ENCODE measurements at places on chromosomes 2 and 18.

- DNase-seq = no peak
Observed at GRCh38 chr2:180322781-180323180, 315.7 kb upstream of the CWC22 start.

GRCh38 chr2:157657858-157658257 is 29.2 kb upstream of the ACVR1C start:
- DNase-seq = no peak

- no peak for DNase-seq
Observed at GRCh38 chr18:9944805-9945204, 31.0 kb downstream of the VAPA start.

DNA sequence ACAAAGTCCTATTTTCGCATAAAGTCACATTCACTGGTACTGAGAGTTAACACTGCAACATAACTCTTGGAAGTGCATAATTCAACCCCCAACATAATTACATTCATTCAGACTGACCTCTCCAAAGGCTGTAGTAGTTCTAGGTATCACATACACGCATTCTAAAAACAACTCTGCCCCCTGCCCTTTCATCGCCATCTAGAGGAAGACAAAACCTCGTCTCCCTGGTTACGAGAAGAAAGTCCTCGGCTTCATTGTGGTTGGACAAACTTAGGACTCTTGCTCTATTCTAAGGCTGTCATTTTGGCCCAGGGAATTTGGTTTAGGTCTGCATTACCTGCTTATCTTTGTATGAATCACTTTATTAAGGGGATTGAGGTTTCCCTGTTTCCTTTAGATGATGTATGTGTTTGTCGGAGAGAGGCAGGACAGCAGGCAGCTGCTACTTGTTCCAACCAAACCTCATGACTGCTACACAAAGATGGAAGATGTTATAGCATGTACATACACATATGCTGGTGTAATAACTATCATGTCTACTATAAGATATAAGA is 215.4 kb upstream of the NRXN1 start:
- DNase-seq = no peak

DNA sequence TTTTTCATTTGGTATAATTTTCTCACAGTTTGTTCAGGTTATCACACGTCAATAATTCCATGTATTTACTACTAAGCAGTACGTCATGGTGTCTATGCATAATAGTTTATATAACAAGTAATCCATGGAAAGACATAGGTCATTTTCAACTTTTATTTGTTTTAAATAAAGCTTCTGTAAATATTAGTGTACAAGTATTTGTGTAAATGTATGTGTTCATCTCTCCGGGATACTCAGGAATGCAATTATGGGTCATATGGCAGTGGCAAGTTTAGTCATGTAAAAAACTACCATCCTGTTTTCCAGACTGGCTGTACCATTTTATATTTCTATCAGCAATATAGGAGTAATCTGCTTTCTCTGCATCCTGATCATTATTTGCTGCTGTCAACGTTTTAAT is 231.1 kb upstream of the ZNF804A start:
- DNase-seq = no peak

DNA sequence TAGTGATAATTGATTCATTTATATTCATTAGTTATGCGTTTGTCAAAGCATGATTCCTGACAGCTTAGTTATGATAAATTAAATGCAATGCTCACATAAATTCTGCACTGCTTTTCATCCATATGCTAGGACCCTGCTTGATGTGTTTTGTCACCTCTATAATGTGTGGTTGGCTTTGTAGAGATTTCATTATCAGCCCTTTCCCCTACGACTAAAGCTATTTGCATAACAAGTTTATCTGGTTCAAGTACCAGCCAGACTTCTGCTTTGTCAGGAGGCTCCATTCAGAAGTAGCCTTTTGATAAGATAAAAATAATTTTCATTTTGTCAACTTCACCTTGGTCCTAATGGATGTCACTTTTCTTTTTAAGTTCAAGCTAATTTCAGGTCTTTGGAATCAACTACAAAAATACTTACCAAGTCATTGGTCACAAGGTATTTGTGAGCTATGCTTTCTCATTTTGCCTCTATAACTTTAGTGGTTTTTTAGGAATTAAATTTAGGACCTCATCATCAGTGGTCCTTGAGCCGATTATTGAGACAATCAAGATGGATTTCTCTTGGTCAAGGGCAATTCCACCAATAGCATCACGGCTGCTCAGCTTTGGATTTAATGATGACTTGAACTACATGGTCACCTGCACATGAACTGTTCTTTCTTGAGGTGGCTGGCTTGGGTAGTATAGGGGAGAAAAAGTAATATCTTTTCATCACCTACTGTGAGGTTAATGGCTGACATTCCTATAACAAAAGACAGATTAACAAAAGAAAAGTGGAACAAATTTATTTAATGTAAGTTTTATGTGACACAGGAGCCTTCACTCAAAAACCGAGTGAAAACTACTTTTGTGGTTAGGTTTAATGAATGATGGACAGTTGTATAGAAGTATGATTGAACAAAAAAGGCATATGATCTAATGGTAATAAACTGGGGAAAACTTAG is 162.1 kb downstream of the MYO3B start:
- DNase-seq = no peak

- no peak for DNase-seq
Observed at GRCh38 chr2:50231510-50231909, 800.4 kb downstream of the NRXN1 start.

- DNase-seq = no peak
Observed at GRCh38 chr18:65876310-65876709, 125.5 kb downstream of the CDH7 start.

- DNase-seq = no peak
Observed at GRCh38 chr2:39743269-39743776, 35.7 kb downstream of the THUMPD2 start.

DNA sequence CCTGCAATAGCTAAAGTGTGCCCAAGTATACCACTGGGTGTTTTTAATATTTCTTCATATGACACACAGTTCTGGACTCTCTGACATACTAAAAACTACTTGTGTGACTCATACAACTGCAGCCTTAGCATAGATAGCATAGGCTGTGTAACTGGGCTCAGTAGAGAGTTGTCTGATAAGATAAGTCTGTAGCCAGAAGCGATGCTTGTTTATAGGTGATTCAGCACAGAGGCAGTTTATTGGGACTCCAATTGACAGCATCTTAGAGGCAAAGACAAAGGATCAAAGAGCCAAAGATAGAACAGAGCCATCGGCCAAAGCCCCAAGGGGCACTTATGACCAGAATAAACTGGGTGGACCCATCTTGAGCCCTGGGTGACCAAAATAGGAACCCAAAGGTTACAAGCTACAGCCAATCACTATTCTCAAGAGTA is 42.3 kb downstream of the AAK1 start:
- no peak for DNase-seq

DNA sequence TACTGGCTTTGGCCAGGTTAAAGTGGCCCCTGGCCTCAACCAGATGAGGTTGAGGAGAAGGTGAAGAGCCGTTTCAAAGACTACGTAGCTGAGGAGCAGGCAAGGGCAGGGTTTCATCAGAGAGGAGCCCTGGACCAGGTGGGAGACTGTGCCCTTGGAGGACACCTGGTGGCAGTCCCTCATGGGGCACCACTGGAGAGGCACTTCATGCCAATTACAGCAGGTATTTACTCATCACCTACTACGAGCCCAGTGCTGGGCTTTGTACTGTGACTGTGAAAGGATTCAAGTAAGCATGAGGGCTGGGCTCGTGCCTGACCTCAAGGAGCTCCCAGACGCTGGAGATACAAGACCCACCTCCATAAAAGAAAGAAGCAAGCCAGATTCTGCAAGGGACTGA is 37.6 kb downstream of the SMAD7 start:
- peak; percentile 38 for DNase-seq

DNA sequence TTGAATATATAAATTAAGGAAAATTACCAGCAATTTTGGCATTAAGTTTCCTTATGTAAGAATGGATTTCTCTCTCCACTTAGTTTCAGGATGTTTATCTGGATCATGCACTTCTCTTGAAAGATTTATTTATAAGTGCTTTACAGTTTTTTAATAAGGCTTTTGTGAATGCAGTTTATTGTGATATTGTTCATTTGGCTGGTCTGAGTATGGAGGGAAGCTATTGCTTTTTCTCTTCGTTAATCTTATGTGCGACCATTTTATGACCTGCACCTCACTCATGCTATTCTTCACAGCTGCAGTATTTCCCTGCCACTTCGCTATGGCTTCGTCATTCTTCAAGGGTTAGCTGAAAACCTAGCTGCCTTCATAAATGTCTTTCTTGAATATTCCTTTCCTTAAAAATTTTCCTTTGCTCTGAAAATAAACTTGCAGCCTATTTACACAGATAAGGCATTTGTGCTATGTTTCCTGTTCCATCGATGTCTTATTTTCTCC is 233.4 kb downstream of the SOCS6 start:
- DNase-seq = no peak

DNA sequence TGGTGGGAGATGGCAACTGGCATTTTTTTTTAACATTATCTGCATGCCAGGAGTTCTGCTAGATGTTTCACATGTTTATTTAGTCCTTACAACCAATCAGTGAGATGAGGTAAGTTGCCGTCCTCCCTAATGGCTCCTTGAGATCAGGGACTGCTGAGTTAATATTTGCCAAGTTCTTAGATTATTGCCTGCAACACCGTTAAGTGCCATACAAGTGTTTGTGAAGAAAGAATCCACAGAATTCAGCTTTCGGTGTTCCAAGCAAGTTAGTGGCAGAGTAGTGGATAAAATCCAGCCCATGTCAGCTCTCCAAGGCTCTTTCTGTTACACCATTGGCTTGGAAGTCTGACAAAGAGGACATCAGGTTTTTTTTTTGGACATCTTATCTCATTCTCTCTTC is 95.9 kb downstream of the C1QL2 start:
- no peak for DNase-seq

DNA sequence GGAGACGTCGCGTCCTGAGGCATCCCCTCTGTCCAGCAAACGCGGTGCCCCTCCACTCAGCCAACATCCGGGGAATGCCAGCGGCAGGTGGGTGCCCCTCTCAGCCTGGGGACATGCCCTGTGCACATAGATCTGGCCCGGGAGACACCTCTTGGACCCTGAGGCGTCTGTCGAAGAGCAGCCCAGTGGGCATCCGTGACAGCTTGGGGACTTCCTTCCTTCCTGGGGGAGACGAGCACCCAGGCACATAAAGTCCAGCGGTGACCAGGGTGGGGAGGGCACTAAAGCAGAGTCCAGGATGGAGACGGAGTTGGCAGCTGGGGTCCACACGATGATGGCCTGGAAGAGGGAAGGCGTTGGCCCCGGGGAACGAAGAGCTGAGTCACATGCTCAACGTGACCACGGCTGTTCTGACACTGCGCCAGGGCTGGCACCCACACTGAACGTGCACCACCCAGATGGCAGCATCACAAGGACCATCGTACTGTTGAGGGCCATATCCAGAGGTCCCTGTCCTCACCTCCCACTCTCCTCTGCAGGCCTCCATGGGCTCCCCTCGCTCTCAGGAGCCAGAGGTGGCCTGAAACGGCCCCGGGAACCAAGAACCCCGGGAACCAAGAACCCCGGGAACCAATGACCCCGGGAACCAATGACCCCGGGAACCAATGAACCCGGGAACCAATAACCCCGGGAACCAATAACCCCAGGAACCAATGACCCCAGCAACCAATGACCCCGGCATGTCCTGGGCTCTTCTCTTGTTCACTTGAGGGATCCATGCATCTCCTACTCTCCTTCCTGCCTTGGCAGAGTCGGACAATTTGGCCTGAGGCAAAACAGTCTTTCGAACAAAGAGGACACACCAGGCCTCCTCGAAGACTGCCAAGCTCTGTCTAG is 22.6 kb downstream of the HDAC4 start:
- no peak for DNase-seq

DNA sequence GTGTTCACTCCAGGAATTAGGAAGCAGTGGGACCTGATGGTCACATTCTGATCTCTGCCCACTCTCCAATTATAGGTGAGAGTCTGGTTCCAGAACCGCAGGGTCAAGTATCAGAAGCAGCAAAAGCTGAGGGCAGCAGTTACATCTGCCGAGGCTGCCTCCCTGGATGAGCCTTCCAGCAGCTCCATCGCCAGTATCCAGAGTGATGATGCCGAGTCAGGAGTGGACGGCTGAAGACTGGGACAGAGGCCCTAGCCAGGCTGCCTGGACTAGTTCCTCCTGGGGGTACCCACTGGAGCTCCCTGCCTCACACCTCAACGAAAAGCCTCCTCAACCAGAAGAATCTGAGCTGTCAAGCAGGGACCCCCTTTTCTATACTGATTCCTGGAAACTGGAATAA is 3.3 kb upstream of the SMYD5 start:
- no peak for DNase-seq

GRCh38 chr2:239326831-239327535 is 73.8 kb downstream of the HDAC4 start:
- DNase-seq = peak; percentile 61

DNA sequence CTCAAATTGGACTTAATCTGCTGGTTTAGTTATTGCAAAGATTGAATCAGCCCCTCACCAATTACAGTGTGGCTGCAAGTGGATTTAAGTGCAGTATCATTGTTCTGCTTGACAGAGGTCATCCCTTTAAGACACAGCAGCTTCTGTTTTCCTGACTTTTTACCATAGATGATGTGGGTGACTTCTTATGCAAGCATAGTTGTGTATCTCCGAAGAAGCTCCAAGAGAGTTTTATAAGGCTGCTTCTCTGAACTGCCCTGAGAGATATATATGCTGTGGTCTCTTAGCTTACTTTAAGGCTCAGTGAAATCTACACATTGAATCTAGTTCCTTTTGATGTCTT is 3.5 kb downstream of the TRIB2 start:
- no peak for DNase-seq

GRCh38 chr2:144376926-144377325 is 143.0 kb downstream of the ZEB2 start:
- DNase-seq = no peak

DNA sequence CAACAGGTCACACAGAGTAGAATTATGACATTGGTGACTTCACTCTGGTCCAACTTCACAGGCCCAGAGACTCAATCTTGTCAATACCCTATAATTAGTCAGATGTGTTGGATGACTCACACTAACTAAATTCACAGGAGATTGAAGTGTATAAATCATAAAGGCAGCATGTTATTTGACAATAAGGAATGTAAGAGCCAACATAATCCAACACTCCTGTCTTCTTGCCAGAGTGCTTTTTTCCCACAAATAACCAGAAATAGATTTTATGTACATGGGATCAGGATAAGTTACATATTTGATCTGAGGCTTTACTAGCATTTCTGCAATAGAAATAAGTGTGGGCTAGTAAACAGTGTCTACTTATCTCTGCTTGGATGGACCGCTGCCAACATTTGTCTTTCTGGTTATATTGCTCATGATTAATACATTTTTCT is 42.2 kb upstream of the ZSWIM2 start:
- no peak for DNase-seq

DNA sequence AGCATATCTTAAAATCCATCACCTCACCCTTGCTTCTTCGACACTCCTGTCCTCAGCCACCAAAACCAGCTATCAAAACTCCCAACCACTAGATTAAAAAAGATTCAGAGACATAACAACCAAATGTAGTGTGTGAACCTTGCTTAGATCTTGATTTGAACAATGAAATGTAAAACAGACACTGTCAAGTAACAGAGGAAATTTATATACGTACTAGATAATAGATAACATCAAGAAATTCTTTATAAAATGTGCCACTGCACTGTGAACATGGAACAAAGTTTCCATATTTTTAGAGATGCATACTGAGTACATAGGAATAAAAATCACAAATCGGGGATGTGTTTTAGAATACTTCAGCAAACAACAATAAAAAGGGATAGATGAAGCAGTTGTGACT is 86.0 kb downstream of the THADA start:
- no peak for DNase-seq
